ENCODE measurements at places on chromosomes 2 and 18.
A peak's percentile ranks its signal among the peaks of the same experiment; 100 is the strongest.

- DNase-seq = no peak
These were observed 3.0 kb upstream of the ST8SIA5 start for GRCh38 chr18:46759890-46760289.

DNA sequence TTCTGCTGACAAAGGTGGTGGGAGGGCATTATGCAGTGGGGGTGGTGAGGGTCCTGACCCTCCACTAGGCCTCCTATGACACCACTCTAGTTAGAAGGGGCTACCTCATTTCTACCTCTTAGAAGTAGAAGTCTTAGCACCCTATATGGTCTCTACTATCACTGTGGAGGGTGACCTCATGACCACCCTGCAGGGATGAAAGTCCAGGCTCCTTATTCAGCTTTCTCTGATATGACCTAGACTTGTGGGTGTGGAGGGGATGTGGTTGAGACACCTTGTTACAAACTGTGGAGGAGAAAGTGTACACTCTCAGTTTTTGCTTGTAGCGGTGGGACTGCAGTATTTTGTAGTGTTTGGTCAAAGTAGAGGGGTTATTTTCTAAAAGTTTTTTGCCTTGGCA, 18.6 kb downstream of the TMEM182 start:
- DNase-seq = no peak

DNA sequence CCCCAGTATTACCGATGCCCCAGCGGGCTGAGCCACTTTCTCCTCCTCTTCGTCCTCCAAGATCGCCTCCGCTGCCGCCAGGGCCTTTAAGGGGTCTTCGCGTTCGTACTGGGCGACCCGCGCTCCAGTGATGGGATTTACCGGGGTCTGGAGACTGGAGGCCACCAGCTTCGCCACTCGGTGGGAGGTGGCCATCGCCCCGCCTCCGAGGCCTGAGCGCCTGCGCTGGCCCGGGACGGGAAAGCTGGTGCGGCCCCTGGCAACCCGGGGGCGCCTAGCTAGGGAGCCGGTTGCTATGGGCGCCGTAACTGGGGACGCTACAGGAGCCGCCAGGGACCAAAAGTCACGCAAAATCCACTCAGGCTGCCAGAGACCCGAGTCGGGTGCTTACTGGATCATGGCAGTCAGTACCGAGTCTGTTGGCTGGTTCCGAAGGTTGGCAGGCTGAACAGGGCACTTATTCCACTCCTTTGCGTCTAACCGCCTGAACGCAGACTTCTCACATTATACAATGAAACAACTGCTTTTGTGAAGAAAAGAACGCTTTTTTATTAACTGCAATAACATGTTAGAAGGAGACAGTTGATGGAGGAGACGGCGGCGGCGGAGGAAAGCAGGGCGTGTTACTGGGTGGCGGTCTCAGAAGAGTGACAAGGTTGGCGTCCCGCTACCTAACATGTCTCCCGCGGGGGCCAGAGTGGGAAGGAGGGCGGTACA, at the start of gene FAM161A:
FAM161A (minus strand) TSS at position 214 of the 717 bp plus-strand sequence; CDS start at position 195, 19 bp downstream.
- peak; percentile 74 for DNase-seq

DNA sequence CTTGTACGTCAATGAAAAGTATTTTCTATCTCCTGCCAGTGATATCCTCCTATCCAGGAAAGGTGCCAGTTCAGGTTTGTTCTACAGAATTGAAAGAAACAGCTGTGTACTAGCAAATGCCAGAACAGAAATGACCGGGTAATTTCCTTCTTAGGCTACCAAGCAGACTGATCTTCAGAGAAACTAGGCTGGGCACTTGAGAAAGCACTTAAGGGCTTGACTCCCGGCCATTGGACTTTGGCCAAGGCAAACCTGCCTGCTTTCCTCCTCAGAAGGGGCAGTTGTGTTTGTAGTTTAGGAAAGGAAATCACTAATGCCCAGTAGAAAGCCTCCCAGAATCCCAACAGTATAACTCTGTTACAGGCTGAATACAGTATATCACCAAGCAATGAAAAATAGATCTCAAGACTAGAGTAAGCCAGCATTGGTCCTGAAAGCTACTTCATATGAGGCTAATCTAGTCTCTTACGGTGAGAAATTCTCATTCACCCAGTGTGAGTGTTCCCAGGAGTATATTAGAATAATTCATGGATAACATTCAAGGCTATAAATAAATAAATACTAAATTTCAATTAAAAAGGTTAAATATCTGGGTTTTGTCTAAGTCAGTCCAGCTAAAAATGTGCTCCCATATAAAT, 43.0 kb upstream of the COL5A2 start:
- no peak for DNase-seq

DNA sequence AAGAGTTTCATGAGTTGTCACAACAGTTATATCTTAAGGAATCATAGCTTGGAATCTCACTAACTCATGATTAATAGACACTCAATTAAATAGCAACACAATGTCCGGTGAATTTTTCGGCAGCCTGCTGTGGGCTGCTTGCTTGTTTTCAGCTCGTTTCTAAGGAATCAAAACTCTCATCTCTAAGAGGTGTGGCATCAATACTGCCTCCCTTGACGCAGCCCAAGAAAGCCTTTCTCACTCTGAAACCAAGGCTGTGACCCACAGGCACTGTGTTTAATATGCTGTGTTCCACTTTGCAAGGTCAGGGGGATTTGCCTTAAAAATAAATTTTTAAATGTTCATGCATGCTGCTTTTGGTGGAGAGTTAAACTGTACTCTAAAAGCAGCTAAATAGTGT, 5.4 kb downstream of the DCC start:
- DNase-seq = no peak

DNA sequence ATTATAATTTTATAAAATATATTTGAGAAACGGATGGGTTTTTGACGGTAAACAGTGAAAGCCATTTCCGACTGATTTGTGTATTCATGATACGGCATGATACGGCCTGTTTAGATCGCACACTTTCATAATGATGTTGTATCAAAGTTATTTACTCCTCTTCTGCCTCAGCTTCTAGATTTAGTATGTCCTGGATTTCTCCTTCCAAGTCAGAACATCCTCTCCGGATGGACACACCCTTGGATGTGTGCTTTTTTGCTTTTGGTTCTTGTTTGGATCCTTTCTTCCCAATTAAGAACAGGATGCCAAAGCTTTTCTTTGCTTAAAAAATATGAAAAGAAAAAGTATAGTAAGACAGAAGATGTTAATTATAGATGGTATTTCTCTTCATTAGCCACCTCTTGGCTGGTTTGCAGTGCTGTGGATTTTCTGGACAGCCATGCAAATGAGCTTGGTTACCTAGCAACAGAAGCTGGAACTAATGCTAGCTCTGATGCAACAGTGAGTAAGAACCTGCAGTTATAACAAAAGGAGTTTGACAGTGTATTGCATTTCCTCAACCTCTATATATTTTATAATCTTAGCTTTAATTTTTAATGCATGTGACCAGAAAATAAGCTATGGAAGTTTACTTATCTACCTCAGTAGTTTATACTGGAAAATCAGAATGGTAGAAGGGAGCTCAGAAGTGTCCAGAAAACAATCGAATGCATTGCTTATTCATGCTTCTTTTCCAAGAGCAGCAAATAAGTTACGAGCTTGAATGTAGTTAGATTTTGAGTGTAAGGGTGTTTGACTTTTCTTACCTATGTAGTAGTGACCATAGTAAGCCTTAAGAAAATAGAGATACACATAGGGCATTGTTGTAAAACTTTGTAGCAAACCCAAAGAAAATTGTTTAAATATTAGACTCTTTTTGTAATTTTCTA, 27.9 kb downstream of the RMND5A start:
- no peak for DNase-seq

- DNase-seq = no peak
These were observed 58.5 kb downstream of the ADD2 start for GRCh38 chr2:70709275-70710037.

- no peak for DNase-seq
These were observed 86.5 kb downstream of the VSNL1 start for GRCh38 chr2:17626986-17627385.

DNA sequence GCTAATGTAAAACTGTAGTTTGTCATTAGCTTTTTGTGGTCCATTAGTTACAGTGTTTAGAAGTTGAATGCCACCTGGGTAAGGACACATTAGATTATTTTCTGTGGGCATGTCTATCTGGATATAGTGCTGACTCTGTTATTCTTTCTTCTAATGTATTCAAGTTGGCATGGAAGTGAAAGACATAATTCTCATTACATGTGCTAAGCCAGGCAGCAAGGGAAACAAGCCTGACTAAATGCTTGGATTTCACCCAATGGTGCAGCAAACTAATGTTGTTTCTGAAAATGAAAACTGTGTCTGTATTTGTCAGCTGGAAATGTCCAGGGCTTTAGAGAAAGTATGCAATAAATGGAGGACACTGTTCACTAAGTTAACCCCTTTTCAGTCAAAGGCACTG, 100.7 kb downstream of the NUP35 start:
- DNase-seq = no peak

GRCh38 chr2:174585146-174585545, 12.5 kb downstream of the WIPF1 start:
- DNase-seq = no peak

GRCh38 chr2:74867841-74868658, 34.1 kb downstream of the HK2 start:
- DNase-seq = no peak

GRCh38 chr18:58532298-58532697, 96.6 kb downstream of the ALPK2 start:
- no peak for DNase-seq

Measured in activated T-helper 1 cell treated with anti-CD3 and anti-CD28 coated beads, Interleukin-2, amount 50 U/mL, for 16 hours (primary cell).